HCEC 1CT (cell line): ENCODE measurements at places on chromosomes 5 and 9.
A peak's percentile ranks its signal among the peaks of the same experiment; 100 is the strongest.

DNA sequence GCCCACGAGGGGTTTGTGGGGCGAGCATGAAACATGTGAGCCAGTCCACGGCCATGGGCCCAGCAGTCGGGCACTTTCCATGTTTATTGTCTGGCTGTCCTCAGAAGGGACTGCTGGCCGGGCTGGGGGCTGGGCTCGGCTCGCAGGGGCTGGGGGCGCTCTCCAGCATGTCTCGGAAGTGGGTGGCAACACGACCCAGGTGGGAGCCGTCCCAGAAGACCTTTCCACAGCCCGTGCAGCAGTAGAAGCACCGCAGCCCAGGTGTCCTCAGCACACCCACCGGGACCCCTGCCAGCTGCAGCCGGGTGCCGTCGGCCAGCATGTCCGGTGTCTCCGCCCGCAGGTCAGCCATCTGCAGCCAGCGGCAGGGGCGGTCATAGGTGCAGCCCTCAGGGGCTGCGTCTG lies 4.8 kb upstream of the NRARP start:
- no peak for DNase-seq

DNA sequence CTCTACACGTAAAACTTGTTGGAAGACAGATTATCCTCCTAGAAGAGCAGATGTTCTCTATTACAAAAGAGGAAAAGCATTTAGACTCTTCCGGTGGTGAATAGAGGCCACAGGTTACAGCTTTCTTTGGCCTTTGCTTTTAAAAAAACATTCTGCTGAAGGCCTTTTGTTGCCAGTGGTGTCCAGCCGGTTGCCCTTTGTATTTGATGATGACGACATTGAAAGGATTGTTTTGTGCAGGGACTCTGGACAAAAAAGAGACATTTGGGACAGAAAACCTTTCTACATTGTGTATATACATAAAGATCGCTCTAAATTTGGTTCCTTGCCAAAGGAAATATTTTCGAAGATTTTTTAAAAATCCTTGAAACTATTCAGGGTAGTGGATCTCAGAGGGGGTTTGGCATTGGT lies 180.3 kb downstream of the C9orf152 start:
- DNase-seq: peak; percentile 92

DNA sequence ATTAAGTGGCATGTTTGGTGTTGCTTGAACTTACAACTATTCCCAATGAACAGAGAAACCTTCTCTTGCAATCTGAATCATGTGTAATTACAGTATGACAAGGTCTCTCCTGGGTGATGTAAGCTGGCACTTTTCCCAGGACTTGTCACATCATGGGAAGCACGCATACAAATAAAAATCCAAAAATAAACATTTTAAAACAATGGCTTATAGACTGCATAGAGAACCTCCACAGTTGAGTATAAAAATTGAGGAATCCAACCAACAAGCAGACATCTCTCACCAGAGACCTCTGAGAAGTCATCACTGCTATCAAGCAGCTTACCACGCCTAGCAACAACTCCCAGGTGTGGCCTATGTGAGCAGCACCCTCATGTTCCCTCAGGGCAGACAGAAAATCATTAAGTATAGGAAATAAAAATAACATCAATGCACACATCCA lies 3.9 kb downstream of the MLLT3 start:
- peak; percentile 73 for DNase-seq

DNA sequence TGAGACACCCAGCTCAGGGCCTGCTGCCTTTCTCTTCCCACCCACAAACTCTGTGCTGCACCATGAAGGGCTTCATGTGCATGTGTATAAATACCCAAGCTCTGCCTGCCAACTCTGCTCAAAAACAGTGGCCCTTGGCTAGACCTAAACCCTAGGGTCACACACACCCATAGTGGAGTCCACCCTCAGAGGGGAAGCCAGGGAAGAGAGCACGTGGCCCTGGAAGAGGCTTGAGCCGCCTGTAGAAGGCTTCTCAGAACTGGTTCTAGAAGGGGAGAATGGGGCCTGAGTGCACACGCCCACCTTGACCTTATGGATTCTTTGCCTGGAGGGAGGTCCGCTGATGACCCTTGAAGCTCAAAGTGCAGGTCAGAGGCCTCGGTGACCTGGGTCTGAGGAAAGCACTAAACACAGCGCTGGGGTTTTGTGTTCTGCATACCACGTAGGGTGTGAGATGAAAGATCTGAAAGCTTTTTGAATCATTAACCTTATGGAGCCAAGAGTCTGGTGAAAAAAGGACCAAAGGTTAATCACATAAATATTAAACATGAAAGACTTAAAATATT lies 60.6 kb downstream of the CYFIP2 start:
- no peak for DNase-seq

DNA sequence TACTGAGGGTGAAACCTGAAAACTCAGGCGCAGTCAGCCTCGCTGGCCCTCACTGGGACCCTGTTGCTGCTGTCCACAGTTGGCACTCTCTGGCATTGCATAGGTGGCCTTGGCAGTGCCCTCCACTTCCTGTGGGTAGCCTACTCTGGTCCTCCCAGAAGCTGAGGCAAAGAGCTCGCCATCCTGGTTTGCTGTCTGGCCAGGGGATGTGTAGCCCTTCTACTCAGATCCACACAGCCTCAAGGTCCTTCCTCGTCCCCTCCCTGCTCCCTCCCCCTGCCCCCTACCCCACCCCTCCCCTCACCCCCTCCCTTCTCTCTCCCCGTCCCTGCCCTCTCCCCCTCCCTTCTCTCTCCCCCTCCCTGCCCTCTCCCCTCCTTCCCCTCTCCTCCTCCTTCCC lies 176.0 kb downstream of the OLFM1 start:
- no peak for DNase-seq

GRCh38 chr5:158100373-158100888 lies 241.5 kb upstream of the CLINT1 start:
- DNase-seq: no peak

DNA sequence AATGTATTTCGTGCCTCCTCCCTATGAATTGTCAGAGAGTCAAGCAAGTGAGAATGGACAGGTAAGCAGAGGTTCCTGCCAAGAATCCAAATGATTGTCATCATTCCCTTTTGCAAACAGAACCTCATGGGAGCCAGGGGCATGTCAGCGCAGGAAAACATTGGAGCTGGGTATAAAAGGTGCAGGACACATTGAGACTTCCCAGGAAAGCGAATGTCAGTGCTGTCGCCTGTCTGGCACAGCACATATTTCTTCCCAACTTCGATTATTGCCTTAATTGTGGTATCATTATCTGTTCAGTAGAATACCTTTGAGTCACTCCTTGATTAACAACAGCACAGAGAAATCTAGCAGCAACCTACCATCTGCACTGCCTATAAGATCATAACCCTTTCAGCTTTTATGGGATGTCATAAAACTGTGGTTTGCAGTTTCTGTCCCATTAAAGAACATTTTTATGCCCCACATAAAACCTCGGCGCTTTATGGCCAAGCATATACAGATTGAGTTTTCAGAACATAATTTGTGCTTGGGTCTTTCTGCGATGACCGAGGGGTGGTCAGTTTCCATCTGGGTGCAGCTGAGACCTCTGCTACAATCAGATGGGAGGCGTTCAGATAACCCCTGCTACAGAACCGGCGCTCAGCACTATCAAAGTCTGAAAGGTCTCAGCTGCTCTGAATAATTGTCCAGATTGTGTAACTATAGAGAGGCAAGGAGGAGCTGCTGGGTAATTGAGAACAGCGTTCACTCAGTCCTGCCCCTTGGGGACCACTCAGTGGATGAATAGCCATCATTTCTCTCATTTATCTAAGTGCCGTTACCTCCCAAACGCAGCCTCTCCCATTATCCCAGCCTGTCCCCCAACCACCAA lies 30.9 kb upstream of the WWC1 start:
- DNase-seq: no peak

DNA sequence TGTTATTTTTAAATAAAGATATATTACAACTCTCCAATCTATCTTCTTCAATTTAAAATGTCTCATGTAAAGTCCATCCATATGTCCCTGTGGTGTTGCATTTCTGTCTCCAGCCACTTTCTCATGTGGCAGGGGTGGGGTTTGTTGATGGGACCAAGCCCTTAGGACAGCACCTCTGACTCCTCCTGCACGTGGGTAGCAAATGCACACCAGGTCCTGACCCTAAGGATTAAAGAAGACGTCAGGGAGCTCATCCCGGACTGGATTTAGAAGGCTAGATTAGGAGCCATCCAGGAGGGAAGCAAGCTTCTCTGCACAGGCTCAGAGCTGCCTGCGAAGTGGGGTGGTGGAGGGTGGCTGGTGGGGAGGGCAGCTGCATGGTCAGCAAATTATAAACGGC lies 38.9 kb upstream of the FAM120AOS start:
- no peak for DNase-seq

DNA sequence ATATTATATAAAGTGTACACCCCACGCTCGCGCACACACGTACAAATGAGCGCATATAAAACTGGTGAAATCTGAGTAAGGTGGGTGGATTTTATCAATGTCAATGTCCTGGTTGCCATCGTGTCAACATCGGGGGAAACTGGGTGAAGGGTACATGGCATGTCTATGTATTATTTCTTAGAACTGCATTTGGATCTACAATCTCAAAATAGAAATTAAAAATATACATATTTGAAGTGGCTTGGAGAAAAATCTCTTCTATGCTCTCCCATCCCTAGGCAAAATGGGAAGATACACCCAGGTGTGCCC lies 763 bp upstream of the WHRN start:
- DNase-seq: no peak

GRCh38 chr5:58440901-58441460 lies 18.9 kb downstream of the PLK2 start:
- no peak for DNase-seq

GRCh38 chr5:94746731-94747124 lies 128.3 kb downstream of the SLF1 start:
- DNase-seq: peak; percentile 5

- no peak for DNase-seq
Measured at GRCh38 chr5:26690511-26690910, 347.9 kb downstream of the CDH9 start.

- DNase-seq: no peak
Measured at GRCh38 chr5:16975950-16976624, 40.0 kb upstream of the MYO10 start.

- DNase-seq: no peak
Measured at GRCh38 chr9:100662122-100662521, 84.2 kb downstream of the CAVIN4 start.

GRCh38 chr9:109314011-109314531 lies 6.8 kb downstream of the EPB41L4B start:
- DNase-seq: no peak

DNA sequence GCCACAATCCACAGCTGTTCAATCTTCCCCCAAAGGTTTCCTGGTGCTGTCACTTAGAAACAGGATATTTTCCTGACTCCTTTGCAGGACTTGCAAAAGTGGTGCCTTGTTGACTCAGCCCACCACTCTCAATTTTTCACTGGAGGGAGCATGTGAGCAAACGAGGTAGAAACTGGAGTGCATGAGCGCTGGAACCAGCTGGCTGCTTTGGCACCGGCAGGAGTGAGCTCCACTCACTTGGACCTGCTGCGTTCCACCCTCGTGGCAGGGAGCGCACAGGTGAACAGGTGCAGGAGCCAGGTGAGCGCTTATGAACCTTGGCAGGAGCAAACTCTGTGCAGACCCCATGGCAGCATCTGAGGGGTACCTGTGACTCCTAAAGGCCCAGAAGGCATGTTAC lies 364.1 kb upstream of the RORB start:
- no peak for DNase-seq

DNA sequence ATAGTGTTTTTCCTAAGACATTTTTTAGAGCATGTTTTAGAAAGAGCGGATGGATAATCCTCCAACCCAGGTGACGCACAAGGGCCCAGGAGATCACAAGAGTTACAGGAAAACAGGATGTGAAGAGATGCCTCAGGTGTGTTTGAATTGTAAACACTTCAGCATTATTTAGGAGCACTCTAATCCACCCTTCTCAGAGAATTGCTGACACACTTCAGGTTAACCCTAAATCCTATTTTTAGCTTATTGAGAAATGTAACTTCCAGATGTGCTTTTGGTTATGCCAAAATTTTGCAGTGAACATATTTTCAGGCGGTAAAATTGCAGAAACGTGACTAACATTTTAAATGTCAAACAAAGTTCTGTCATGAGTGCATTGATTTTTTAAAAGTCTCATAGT lies 755.4 kb upstream of the CTNND2 start:
- no peak for DNase-seq

DNA sequence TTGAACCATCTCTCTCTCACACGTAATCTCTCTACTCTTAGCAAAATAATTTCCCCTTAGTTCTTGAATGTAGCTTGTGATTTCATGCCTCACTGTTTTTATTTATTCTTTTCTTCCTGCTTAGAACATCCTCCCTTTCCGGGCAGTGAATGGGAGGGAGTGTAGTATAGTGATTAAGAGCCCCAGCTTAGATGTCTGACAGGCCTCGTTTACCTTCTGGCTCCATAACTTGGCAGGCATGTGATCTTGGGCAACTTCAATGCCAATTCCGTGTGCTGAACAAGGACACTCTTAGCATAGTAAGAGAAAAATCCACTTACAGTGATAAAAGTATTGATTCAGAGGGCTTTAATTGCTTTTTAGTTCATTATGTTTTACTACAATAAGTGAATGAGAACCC lies 96.3 kb upstream of the TNPO1 start:
- no peak for DNase-seq
